ENCODE measurements at places on chromosomes 5 and 9.

GRCh38 chr9:77851882-77852595 lies 179.6 kb downstream of the GNAQ start:
- no peak for DNase-seq

DNA sequence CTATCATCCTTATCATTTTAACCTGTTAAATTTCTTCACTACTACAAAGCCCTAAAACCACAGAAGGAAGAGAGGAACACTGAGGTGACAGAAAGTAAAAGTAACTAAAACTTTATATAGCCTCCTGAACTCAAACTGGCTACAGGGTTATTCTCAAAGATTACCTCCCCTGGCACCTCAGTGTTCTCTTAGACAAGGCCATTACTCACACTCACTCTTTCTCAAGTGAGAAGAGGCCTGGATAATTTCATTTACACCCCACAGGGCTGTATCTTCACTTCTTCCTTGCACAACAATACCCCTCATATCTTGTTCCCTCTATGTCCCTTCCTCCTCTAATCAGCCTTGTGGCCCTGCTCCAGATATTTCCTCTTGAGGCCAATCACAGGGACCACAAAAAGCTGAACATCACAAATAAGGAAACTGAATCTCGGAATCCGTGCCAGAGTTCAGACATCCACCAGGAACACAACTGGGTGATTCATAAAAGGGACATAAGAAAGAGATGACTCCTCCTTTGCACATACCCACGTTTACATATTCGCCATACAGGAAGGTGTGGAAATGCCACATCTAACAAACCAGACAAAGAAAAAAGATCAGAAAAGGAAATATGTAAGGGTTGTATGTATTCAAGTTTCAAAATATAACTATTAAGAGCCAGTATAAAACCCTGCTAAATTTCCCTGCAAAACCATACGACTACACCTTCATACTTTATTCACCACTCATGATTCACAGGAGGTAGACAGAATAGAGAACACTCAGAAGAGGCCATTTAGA lies 1.7 kb upstream of the KLHL3 start:
- DNase-seq: no peak

GRCh38 chr5:152704286-152704685 lies 299.2 kb upstream of the NMUR2 start:
- DNase-seq: no peak

- DNase-seq: no peak
These were observed 325.6 kb downstream of the BNC2 start for GRCh38 chr9:16544842-16545241.

DNA sequence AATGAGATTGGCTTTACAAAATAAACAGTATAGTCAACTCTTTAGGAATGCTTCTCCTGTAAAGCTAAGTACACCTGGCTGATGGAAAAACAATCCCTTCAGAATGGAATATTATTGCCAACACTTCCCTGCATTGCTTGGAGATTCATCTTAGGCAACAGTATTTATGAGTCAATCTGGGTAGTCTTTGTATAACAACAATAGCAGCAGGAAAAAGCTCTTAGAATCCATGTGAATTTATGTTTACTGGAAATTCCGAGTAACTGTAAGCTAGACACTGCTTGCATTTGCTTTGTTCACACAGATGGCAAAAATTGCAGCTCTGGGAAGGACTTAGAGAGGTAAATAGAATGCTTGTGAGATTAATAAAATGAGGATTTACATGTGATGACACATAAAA lies 101.7 kb upstream of the NTRK2 start:
- DNase-seq: no peak

DNA sequence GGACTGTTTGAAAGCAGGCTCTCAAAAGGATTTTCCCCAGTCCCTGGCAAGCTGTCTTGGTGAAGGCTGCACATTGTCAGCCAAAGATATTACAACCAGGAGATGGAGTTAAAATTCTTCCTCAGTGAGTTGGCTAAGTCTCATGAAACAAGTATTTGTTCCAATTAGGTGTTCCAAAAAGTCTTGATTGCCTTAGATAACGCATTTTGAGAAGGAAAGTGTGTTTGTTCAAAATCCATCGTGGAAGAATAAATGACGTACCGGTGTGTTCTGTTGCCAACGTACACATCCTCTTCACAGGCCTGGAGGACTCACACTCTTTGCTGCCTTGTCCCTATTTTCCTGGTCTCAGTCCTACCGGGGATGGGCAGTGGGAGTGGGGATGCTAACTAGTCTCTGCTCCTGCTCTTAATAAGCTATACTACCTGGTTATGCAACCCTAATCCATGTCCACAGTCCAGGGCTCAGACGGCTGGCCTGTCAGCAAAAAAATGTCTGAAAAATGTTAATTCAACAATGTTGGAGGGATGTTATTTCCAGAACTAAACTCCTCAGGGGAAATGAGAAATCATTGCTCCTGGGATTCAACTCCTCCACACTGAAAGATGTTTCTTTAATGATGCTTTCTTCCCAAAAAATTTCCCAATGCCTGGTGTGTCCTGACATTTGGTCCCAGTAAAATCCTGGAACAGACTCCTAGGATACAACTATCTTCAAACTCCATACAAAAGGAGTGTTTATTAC lies 175.3 kb upstream of the KLF9 start:
- no peak for DNase-seq

DNA sequence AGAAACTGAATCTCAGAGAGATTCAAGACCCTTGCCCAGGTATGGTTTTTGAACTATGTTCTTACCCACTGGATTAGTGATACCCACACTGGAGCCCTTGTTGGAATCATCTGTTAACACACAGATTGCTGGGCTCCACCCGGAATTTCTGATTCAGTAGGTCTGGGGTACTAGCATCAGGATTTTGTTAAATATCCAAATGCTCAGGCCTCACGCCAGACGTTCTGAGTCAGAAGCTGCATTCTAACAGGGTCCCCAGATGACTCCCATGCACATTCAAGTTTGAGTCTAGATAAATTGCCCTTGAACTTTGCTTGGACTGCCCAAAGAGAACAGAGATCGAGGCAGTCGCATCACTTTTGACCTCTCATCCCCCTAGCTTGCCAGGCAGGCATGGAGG lies 182.0 kb upstream of the WWC1 start:
- DNase-seq: no peak

GRCh38 chr5:97923496-97923895 lies 740.4 kb upstream of the RIOK2 start:
- DNase-seq: no peak

GRCh38 chr9:125494653-125494915 lies 212.4 kb downstream of the MAPKAP1 start:
- no peak for DNase-seq

Data from stimulated activated CD4-positive, alpha-beta T cell treated with anti-CD3 and anti-CD28 coated beads, Interleukin-4, amount 100 ng/mL, for 4 hours (primary cell).